ENCODE measurements at places on chromosomes 12 and 14. TPM values are rescaled to one million over a fixed set of nuclear protein-coding genes. Genes with fewer than 3 reads are reported as not detected.

Gene TMEM119
- not detected for total RNA-seq

DNA sequence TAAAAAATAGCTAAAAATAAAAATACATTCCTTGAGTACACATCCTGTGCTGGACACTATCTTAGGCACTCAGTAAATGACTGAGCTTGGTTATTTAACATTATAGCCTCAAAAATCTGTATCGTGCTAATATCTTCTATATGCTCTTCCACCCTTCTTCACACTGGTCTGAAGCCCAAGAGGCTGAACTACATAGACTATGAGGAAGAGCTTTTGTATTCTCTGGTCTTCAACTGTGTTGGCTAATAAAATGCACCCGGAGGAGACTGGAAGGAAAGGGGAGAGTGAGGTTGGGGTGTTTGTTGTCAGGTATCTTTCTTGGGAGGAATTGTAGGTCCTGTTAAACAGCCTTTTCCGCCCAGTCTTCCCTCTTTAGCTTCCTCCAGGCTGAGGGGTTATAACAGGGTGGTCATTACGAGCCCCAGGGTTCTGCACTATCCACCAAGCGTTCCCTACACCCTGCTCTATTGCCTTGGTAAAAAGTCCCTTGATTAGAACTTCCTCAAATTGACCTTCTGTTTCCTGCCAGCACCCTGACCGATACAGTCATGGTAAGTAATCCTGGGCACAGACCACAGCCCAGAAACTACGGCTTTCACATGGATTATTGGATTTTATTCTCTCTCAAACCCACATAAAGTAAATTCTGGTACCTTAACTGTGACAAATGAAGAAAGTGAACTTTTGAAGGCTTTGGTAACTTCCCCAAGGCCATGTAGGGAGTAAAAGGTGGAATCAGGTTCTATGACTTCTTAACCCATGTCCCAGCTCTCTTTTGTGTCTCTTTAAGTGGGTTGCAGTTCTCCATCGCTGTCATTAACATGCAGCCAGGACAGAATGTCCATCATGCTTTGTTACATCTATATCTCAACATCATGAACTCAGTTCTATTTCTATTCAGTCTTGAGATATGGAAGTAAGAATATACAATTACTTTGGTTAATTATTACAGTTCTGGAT, 71.3 kb downstream of the PTHLH start:
- DNase-seq = no peak

GRCh38 chr12:85920324-85920947, 46.3 kb downstream of the NTS start:
- DNase-seq = peak; percentile 19

Gene MUCL1
- total RNA-seq = not detected

DNA sequence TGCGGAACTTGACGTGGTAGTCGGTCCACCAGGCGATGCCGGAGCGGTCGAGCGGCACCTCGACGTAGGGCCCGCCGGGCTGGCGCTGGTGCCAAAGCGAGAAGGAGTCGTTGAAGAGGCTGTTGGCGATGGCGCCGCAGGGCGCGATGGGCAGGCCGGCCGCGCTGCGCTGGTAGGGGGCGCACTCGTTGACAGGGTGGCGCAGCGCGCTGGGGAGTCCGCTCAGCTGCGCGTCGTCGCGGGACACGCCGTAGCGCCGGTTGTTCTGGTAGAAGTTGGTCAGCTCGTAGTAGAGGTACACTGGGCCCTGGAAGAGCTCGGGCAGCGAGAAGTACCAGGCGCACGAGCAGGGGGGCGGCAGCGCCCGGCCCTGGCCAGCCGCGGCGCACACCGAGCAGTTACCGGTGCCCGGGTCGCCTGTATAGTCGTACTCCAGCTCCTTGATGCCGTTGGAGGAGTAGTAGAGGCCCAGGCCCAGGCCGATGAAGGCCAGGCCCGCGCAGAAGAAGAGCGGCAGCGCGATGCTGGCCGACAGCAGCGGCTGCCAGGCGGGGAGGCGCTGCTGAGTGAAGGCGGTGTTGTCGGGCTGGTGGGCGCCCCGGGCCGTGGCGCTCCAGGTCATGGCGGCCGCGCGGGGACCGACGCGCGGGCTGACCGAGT, 482 bp downstream of the TMEM30B start:
- DNase-seq = peak; percentile 83

GRCh38 chr12:132308853-132309595, 20.4 kb downstream of the GALNT9 start:
- no peak for DNase-seq

Measured in lung microvascular endothelial cell (primary cell).